ENCODE measurements at places on chromosomes 5 and 9. TPM values are rescaled to one million over a fixed set of nuclear protein-coding genes. Genes with fewer than 3 reads are reported as not detected.

The DMRT3 gene
- not detected for polyA plus RNA-seq

DNA sequence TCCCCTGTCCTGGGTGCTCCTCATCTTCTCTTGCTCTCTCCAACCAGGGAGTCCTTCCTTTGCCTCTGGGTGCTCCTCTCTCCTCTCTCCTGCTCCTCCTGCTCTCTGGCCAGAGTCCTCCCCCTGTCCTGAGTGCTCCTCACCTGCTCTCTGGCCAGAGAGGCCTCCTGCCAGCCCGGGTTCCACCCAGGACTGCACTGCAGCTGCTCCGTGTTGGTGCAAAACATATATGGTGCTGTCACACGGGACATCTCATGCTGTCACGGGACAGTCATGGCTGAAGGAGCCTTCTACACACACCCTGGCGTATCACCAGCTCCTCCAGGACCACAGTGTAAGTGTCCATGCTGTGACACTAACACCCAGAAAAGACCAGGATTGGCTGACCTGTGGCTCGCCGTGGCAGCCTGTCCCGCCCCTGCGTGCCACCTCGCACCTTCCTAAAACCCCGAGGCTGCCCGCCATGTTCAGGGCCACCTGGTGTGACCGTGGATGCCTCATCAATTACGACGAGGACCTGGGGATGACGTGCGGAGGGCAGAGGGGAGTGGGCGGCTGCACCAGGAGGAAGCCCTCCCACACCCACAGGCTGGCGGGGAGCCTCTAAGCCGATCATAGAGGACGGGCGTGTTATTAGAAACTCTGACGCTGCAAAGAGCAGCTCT lies 27.9 kb upstream of the SLC6A3 start:
- H3K27ac ChIP-seq = no peak overlapping the region
- peaks cover 5% of the 10 kb centered on the region for H3K4me1 ChIP-seq
- H3K27me3 ChIP-seq = no peaks in the 10 kb centered on the region
- peaks cover 25% of the 10 kb centered on the region for H3K36me3 ChIP-seq
- no peak for DNase-seq

The PTGR1 gene
- polyA plus RNA-seq = 45.1 TPM

DNA sequence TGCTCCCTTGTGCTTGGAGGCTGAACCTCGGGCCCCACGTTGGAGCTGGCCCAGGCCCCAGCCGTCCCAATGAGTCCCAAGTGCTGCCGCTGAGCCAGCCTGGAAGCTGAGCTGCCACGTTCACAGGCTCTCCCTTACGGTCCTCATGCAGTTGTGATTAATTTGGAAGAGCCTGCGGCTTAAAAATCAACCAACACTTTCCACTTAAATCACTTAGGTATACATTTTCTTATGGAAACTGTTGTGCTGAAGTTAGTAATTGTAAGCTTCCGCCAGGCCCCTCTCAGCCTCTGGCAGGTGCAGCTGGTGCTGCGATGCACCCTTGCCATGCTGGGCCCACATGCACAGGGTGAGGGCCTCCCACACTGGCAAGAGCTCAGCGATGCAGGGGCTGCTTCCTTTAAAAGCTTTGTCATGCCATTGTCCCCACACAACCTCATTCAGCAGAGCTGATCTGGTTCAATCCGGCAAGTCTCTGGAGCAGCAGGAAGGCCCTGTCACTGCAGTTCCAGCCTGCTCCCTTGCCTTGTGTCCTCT lies 61.0 kb downstream of the IPPK start:
- no peak overlapping the region for H3K4me3 ChIP-seq
- DNase-seq = no peak
- H3K4me1 ChIP-seq = peaks cover 15% of the 10 kb centered on the region
- H3K27ac ChIP-seq = no peak overlapping the region

- DNase-seq = no peak
- no peak overlapping the region for H3K4me3 ChIP-seq
- no peaks in the 10 kb centered on the region for H3K27me3 ChIP-seq
- no peak overlapping the region for H3K27ac ChIP-seq
- no peaks in the 10 kb centered on the region for H3K36me3 ChIP-seq
These were observed 53.6 kb downstream of the IRF1 start for GRCh38 chr5:132436936-132437335.

- no peak overlapping the region for H3K27ac ChIP-seq
- no peaks in the 10 kb centered on the region for H3K36me3 ChIP-seq
- no peak for DNase-seq
- no peaks in the 10 kb centered on the region for H3K4me1 ChIP-seq
These were observed 10.6 kb downstream of the GRIN3A start for GRCh38 chr9:101727612-101728524.

The SLCO4C1 gene
- not detected for polyA plus RNA-seq

- no peaks in the 10 kb centered on the region for H3K36me3 ChIP-seq
- H3K4me3 ChIP-seq = no peak overlapping the region
- DNase-seq = no peak
- H3K4me1 ChIP-seq = peaks cover 69% of the 10 kb centered on the region
- H3K27ac ChIP-seq = no peak overlapping the region
These were observed 9.7 kb upstream of the TGFBI start for GRCh38 chr5:136018814-136019783.

GRCh38 chr5:139823757-139824355 lies 28.2 kb downstream of the PSD2 start:
- no peaks in the 10 kb centered on the region for H3K36me3 ChIP-seq
- no peak overlapping the region for H3K4me3 ChIP-seq
- no peaks in the 10 kb centered on the region for H3K27me3 ChIP-seq
- no peak for DNase-seq

The SLC25A48 gene
- not detected for polyA plus RNA-seq

DNA sequence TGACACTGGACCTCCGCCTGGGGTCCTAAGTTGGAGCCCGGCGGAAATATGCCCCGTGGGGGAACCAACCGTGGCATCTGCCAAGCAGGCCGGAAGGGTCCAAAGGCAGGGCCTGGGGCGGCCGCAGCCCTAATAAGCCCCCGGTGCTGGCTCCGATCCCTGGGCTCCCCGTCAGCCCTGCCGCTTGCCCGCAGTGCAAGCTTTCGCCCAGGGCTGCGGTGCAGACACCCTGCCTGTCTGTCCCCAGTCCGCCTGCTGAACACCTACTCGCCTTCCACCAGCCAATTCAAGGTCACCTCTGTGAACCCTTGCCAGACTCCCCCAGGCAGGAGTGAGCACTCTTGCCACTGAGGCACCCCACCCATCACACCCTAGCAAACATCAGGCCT lies 502 bp upstream of the PTGR1 start:
- H3K36me3 ChIP-seq = peaks cover 18% of the 10 kb centered on the region
- H3K4me3 ChIP-seq = peak overlapping the region; percentile 63

GRCh38 chr5:179166886-179167841 lies 107.0 kb downstream of the ZNF354C start:
- H3K4me1 ChIP-seq = no peaks in the 10 kb centered on the region
- H3K4me3 ChIP-seq = no peak overlapping the region
- no peak overlapping the region for H3K27ac ChIP-seq
- no peak for DNase-seq
- H3K27me3 ChIP-seq = no peaks in the 10 kb centered on the region

GRCh38 chr5:154947778-154948177 lies 6.9 kb downstream of the MRPL22 start:
- H3K27me3 ChIP-seq = no peaks in the 10 kb centered on the region
- peaks cover 4% of the 10 kb centered on the region for H3K36me3 ChIP-seq
- H3K4me1 ChIP-seq = peaks cover under 1% of the 10 kb centered on the region
- no peak for DNase-seq
- H3K4me3 ChIP-seq = no peak overlapping the region

- no peak overlapping the region for H3K27ac ChIP-seq
- H3K4me1 ChIP-seq = peaks cover 9% of the 10 kb centered on the region
- DNase-seq = no peak
- no peak overlapping the region for H3K4me3 ChIP-seq
These were observed 394.9 kb downstream of the KIF4B start for GRCh38 chr5:155408465-155408864.

GRCh38 chr9:532707-533106 lies 308.8 kb upstream of the DMRT1 start:
- no peaks in the 10 kb centered on the region for H3K27me3 ChIP-seq
- no peak overlapping the region for H3K4me3 ChIP-seq
- DNase-seq = no peak

GRCh38 chr5:16889972-16890519 lies 46.0 kb downstream of the MYO10 start:
- DNase-seq = no peak
- no peaks in the 10 kb centered on the region for H3K36me3 ChIP-seq
- H3K4me3 ChIP-seq = no peak overlapping the region
- H3K27me3 ChIP-seq = no peaks in the 10 kb centered on the region
- peaks cover 43% of the 10 kb centered on the region for H3K4me1 ChIP-seq

DNA sequence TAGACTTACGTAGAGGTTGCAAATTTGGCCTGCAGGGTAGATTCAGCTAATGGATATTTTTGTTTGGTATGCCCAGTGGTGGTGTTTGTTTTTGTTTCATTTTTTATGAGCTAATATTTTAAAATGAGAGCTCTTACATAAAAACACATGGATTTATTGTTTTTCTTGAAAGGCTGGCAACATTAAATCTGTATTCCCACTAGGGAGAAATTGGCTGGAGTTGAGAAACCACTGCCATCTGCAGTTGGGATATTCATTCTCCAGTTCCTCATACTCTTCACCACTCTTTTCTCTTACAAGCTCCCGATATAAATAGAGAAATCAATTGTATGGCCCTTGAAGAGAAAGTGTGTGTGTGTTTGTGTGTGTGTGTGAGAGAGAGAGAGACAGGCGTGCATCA lies 143.3 kb downstream of the ALDH1A1 start:
- DNase-seq = no peak
- H3K4me1 ChIP-seq = no peaks in the 10 kb centered on the region
- no peaks in the 10 kb centered on the region for H3K27me3 ChIP-seq
- no peaks in the 10 kb centered on the region for H3K36me3 ChIP-seq
- no peak overlapping the region for H3K27ac ChIP-seq
- no peak overlapping the region for H3K4me3 ChIP-seq

- H3K27me3 ChIP-seq = no peaks in the 10 kb centered on the region
- H3K36me3 ChIP-seq = no peaks in the 10 kb centered on the region
- no peak for DNase-seq
These were observed 271.0 kb downstream of the PRR16 start for GRCh38 chr5:120735076-120735475.

DNA sequence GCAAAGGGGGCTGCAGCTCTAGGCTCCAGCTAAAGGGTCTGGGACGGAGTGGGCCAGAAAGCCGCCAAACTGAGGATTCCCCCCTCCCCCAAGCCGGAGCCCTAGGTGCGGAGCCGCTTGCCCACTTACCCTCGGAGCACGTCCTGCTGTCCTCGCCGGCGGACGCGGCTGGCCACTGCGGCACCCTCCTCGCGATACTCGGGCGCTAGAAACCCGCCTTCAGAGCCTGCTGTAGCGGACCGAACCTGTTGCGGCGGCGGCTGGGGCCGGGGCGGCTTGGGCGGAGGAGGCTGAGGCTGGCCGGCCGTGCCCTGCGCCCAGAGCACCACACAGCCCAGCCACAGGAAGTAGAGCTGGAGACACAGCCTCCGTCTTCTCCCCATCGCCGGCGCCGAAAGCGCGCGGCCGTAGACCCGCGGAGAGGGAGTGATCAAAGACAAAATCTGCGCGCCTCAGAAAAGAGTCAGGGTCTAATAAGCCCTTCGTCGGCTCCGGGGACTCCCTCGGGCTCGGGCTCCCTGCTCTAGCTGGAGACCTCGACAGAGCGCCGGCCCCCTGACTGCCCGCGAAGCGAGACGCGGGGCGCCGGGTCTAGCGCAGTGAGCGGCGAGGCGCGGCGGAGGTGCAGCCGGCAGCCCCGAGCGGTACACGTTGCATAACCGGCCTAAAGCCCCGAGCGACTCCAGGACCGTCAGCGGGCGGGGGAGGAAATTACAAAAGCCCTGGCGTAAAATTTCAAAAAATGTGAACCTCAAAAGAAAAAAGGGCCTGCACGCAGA lies 635 bp downstream of the FBN2 start:
- H3K36me3 ChIP-seq = peaks cover 1% of the 10 kb centered on the region
- no peak for DNase-seq
- peaks cover 20% of the 10 kb centered on the region for H3K4me1 ChIP-seq
- peaks cover 3% of the 10 kb centered on the region for H3K27me3 ChIP-seq

GRCh38 chr9:94606646-94607422 lies 13.2 kb upstream of the FBP2 start:
- H3K27me3 ChIP-seq = peaks cover 5% of the 10 kb centered on the region
- H3K36me3 ChIP-seq = no peaks in the 10 kb centered on the region
- H3K4me1 ChIP-seq = no peaks in the 10 kb centered on the region
- DNase-seq = no peak
- no peak overlapping the region for H3K27ac ChIP-seq
- H3K4me3 ChIP-seq = no peak overlapping the region

DNA sequence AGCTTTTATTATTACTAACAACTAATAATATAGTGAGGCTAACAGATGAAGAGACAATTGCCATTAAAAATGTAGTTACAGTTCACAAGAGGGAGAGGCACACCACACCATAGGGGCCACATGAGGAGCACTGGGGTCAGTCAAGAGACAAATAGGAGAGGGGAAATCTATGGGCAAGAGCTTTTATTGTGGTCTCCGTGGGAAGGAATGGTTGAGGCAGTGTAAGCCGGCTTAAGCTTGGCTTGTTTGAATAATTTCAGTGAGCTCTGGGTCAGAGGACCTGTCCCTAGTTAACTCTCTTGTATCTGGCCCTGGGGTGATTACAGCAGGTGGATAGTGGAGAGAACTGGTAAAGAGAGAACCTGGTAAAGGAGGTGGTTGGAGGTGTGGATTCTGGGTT lies 35.3 kb downstream of the OGN start:
- H3K36me3 ChIP-seq = no peaks in the 10 kb centered on the region
- DNase-seq = no peak
- H3K27me3 ChIP-seq = no peaks in the 10 kb centered on the region
- no peak overlapping the region for H3K4me3 ChIP-seq

The PLEKHG4B gene
- polyA plus RNA-seq = 0.10 TPM

DNA sequence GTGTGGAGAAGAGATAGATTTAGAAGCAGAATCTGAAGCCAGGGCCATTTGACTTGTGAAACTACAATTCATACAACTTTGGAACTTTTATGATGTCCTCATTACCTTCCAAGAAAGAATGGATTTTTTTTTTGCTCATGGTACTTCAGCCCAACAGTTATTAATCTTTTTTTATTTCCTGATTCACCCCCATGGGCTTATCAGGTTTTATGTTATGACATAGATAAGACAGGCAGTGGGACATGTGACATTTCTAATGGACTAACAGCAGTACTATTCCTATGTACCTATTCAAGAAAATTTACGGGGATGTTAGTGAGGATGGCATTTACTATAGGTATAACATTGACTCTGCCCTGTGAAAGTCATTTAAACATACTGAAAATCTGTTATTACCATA lies 204.7 kb downstream of the ARHGEF28 start:
- peaks cover 13% of the 10 kb centered on the region for H3K36me3 ChIP-seq
- peaks cover 33% of the 10 kb centered on the region for H3K4me1 ChIP-seq
- peak overlapping the region; percentile 25 for H3K4me3 ChIP-seq
- DNase-seq = no peak

DNA sequence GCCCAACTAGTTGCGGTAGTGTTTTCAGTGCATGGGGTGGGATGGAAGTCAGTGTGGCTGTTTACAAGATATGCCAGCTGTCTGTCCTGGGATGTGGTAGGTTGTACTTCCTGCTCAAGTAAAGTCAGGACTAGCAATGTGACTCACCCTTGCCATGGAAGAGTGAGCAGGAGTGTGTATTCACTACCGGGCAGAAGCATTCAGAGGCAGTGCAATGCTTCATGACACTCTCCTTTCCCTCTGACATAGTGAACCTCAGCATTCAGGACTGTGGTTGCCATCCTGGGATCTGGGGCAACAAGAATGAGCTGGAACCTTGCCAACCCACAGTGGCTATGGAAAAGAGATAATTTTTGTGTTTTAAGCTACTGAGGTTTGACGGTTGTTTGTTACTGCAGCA lies 68.9 kb downstream of the BOD1 start:
- no peak for DNase-seq
- H3K4me3 ChIP-seq = no peak overlapping the region
- no peak overlapping the region for H3K27ac ChIP-seq
- H3K4me1 ChIP-seq = no peaks in the 10 kb centered on the region
- no peaks in the 10 kb centered on the region for H3K27me3 ChIP-seq
- no peaks in the 10 kb centered on the region for H3K36me3 ChIP-seq
